ENCODE measurements at places on chromosomes 5 and 9.

DNA sequence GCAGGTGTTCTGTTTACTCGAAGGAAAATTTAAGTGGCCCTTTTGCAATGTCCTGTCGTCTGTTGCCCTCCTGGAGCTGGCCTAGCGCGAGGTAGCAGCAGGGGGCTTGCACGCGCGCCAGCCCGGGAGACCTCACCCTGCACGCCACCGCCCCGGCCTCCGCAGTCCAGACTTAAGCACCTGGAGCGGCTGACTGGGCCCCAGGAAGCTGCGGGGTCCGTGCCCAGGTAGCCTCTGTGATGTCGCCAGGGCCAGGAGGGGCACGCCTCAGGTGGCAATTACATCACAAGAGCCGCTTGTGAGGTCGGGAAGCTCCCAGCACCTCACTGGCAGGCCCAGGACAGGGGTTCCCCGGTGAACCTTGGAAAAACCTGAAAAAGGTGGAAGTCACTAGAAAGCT is at the start of gene SAXO1:
TSS of gene SAXO1 (minus strand) at position 195 of the 400 bp plus-strand sequence. CDS start 301 bp downstream, outside the sequence.
- DNase-seq = no peak

GRCh38 chr5:23823521-23823920 is 316.1 kb downstream of the PRDM9 start:
- DNase-seq = no peak

GRCh38 chr5:79702606-79703380 is 13.2 kb downstream of the CMYA5 start:
- no peak for DNase-seq

- DNase-seq = no peak
Observed at GRCh38 chr5:6659941-6660684, 26.9 kb downstream of the SRD5A1 start.

DNA sequence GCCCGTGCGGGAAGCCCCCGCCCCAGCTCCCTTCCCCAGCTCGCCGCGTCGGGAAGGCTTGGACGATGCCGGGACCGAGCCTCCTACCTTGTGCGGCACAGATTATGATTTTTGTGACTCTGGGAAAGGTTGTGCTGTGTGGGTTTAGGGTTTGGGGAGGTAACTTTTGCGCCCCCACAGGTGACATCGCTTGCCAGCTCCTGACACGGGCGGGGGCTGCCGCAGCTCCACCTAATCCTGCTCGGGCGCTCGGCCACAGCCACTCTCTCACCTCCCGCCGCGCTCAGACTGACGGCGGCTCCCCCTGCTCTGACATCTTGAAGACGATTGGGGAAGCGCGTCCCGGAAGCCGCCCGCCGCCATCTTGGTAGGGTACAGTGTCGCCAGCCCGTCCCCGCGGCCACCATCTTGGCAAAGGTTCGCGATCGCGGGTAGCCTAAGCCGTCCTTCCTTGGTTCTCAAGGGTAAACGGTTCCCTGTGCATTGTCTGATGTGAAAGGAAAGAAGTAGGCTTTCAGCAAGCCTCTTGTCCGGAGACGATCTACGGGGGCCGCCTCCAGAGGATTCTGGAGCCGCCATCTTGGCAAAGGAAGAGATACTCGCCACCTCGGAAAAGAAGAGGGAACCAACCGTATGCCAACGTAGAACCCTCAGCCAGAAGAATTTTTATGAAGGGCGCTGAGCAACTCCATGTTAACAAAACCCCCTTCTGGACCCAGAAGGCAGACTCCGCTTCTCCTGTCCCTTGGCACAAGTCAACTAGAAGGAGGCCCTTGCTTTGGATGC is 1.8 kb upstream of the NR3C1 start:
- DNase-seq = peak; percentile 91

DNA sequence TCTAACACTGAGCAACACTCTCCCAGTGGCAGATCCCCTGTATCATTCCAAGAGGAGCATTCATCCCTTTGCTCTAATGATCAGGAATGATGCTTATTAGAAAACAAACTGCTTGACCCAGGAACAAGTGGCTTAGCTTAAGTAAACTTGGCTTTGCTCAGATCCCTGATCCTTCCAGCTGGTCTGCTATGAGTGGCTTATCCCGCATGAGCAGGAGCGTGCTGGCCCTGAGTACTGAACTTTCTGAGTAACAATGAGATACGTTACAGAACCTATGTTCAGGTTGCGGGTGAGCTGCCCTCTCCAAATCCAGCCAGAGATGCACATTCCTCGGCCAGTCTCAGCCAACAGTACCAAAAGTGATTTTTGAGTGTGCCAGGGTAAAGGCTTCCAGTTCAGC is 29.7 kb downstream of the GABRP start:
- DNase-seq = no peak

DNA sequence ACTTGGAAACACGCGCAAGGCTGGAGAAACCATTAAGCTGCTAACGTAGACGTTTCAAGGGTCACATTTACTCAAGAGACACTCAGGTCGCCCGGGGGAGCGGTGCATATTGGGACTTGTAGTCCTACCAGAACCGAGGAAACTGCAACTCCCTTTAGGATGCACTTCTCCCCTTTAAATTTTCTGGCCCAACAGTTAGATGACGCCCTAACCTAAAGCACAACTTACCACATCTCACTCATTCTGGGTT is 384 bp upstream of the DMXL1 start:
- DNase-seq = no peak

DNA sequence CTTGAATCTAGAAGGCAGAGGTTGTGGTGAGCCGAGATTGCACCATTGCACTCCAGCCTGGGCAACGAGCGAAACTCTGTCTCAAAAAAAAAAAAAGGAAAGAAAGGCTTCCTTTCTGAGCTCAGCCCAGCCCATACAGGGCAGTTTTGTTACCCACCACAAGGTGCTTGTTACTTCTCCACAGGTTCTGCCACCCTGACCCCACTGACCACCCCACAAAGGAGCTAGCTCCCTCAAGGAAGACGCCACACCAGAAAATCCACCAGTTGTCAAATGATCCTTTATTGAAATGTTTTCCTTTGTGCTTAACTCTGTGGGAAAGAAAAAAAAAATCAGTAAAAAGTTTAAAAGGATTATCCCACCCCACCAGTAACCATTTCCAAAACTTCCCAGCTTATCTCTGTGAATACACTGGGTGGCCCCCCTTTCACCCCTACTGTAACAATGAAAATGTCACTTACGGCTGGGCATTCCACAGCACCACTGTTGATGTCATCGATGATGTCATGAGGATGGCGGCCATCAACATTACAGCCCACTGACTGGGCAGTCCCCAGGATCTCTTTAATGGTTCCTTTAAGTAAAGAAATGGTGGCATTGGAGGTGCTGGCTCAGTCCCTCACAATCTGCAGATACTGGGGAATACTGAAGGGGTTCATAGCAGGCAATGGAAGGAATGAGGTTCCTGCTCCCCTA is 3.6 kb downstream of the RPL12 start:
- no peak for DNase-seq

GRCh38 chr9:76759732-76760131 is 4.5 kb upstream of the PCA3 start:
- no peak for DNase-seq

- no peak for DNase-seq
Observed at GRCh38 chr5:102797322-102797884, 42.3 kb downstream of the PAM start.

DNA sequence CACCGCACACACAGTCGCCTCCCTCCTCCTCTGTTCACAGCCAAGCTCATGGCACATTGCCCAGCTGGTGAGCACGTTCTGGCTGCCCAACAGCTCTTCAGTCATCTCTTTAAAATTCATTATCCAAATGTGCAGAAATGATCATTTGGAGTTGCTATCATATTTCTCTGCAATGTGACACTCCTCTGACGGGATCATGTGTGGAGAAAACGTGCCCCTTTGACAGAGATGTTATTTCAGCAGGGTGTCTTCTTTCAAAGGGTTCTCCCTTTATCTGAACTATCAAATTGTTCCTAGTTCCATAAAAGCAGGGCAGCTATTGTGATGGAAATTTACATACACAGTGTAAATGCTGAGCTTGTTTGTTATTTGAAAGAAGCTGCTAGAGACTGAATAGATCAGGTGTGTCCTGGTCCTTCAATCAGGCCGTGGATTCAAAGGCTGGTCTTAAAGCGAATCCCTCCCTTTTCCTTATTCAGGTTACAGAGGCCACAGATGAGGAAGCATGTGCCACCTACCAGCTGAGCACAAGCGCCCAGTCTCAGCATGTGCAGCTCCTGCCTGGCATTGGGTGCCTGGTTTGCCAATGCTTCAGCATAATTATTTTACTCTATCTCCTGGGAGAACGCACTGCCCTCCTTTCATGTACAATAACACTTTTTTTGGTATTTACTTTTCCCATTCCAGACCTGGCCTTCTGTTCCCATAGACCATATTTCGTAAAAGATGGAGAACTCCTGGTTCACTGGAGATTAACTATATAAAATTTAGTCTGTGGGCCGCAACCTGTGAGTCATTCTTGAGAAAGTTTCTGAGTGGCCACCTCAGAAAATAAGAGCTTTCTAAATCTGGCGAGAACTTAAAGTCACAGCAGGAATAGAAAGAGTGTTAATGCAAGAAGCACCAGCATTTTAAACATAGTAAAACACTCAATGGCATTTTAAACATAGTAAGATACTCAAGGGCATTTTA is 433.7 kb downstream of the ENC1 start:
- no peak for DNase-seq
